Stimulated activated CD8-positive, alpha-beta memory T cell treated with anti-CD3 and anti-CD28 coated beads, Interleukin-15, amount 100 ng/mL, for 24 hours (primary cell): ENCODE measurements at places on chromosomes 3 and 15.
A peak's percentile ranks its signal among the peaks of the same experiment; 100 is the strongest.

DNA sequence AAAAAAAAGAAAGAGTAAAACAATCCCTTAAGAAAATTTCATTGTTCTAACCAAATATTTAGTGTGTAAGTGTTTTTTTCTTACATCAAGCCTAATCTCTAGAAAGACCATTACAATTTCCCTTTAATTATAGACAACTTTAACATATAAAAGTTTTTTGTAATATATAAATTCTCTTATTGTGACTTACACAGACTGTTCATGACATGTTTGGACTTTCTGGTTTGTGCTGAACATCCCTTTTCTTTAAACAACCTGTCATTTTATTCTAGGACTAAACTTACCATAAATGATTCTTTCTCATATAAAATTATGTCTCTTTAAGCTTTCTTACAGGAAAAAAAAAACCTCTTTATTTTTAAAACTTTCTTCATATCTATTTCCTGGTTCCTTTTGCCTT is 13.0 kb upstream of the BTLA start:
- DNase-seq, result no peak

- no peak for DNase-seq
Measured at GRCh38 chr3:71392251-71392650, 191.3 kb downstream of the FOXP1 start.

- DNase-seq, result no peak
Measured at GRCh38 chr15:79211481-79211880, 71.0 kb upstream of the ANKRD34C start.

GRCh38 chr3:14657579-14657978 is 6.0 kb downstream of the CCDC174 start:
- no peak for DNase-seq

- DNase-seq, result no peak
Measured at GRCh38 chr3:4761759-4762158, 217.5 kb upstream of the BHLHE40 start.

- no peak for DNase-seq
Measured at GRCh38 chr15:25510146-25510545, 71.3 kb upstream of the UBE3A start.

DNA sequence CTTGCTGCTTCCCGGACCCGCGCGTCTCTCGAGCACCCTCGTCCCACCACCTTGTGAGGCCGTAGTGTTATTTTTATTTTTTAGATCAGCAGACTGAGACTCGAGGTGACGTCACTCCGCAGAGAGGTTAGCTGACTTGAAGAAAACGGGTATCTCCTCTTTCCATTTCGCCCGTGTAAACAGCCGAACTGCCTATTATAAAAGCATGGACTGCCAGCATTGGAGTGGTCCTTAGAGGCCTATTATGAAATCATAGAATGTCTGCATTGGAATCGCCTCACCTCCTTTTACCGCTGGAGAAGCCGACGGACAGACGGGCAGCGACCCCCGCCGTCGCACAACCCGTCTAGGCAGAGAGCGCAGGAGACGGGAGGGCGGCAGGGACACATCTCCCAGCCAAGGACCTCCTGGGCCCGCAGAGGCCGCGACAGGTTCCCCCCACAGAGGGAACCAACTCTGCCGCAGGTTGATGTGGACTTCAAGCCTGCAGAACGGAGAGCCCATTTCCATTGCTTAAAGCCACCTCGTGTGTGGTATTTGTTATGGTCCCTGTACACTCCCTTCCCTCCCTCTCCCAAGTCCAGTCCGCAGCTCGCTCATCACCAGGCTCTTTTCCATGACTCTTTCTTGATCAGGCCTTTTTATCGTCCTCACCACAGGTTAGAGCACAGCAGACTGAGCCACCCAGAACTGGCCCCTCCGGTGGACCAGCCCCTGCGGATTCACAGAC is 540 bp upstream of the PPP1R2 start:
- DNase-seq, result no peak

DNA sequence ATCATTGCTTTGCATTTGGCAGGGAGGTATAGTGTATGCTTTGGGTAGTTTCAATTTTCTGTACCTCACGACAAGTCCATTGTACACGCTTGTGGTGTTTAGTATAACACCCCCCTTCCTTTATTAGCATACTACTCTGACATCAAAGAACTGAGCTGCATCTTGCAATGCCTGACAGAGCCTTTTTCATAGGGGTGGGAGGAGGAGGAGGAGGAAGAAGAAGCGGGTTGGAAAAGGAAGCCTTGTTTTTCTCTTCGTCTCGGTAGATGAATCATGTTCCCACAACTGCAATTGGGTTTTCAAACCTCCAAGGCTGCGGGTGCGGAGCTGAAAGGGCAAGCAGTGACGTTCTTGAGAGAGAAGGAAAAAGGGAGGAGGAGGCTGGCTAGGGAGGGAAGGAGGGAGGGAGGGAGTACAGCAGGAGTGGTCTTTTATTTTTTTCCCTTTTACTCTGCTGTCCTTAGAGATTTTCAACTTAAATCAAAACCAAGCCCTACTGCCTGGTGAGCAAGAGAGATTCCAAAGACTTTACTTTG is 175.7 kb downstream of the KLHL25 start:
- peak; percentile 8 for DNase-seq

- no peak for DNase-seq
Measured at GRCh38 chr15:26439681-26440080, 333.2 kb downstream of the GABRB3 start.

DNA sequence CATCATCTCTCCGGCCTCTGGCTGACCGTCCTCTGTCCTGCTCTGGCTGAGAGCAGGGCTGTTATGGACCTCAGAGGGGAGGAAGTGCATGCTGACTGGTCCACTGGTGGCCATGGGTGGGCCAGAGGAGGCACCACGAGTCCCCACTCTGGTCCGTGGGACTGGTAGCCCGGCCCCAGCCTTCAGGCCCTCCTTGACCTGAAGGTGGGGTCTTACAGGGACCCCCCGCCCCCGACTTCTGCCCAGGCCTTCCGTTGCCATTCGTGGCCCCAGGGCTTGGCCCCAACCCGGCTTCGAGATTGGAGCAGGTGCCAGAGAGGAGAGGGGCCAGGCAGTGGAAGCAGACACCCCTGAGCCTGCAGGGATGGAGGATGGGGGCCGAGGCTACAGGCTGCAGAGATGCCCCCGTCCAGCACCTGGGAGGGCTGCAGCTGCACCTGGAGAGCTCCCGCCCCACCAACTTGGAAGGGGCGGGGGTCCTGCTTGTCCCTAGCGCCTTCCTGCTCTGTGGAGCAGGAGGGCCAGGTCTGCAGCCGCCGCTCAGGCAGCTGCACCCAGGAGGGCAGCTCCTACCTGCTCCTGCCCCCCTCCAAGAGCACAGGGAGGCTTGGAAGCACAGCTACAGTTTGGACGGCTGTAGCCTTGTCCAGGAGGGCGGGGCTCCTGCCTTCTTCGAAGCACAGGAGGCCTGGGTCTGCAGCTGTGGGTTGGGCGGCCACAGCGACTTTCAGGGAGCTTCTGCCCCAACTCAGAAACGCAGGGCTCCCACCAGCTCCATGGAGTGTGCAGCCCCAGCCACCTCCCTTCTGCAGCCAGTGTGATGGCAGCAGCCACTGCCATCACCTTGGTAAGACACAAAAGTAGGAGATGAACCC is 142.5 kb downstream of the KLF13 start:
- no peak for DNase-seq

DNA sequence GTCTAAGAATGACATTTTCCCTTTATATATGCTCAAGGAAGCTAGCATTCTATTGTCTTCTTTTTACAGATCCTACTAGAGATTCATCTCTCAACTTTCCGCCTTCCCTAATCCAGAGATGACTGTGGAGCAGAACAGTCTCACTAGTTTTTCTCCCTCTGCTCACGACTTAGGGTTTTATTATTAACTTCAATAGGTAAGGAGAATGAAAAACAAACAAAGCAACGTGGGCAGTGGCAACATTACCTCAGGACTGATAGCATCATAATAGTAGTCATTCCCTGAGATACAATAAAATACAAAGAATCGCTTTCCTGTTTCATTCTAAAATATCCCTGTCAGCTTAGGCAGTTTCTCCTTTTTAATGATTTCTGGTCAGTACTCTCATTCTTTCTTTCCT is 154.3 kb upstream of the PLAAT1 start:
- DNase-seq, result no peak

DNA sequence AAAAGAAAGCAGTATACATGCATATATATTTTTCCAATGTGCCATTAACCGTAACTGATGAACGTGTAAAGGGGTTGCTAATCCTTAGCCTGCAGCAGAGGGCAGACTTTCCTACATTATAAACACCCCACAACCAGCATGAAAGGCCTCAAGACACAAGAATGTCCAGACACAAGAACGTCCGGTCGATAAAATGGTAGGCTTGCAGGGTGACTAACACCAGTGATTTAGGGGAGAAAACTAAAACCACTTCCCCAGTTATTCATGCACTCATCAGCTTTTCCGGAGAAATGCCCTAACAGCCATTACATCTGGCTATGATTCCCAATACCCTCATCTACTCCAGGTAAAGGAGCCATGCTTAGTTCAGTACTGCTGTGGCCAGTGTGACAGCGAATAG is 57.4 kb downstream of the LRTM1 start:
- no peak for DNase-seq
